ENCODE measurements at places on chromosomes 16 and 17.
A peak's percentile ranks its signal among the peaks of the same experiment; 100 is the strongest.

GRCh38 chr17:40903129-40903847 lies 18.2 kb upstream of the KRT20 start:
- no peak for DNase-seq

- DNase-seq, result no peak
These were observed 5.8 kb upstream of the HOXB9 start for GRCh38 chr17:48631693-48632578.

DNA sequence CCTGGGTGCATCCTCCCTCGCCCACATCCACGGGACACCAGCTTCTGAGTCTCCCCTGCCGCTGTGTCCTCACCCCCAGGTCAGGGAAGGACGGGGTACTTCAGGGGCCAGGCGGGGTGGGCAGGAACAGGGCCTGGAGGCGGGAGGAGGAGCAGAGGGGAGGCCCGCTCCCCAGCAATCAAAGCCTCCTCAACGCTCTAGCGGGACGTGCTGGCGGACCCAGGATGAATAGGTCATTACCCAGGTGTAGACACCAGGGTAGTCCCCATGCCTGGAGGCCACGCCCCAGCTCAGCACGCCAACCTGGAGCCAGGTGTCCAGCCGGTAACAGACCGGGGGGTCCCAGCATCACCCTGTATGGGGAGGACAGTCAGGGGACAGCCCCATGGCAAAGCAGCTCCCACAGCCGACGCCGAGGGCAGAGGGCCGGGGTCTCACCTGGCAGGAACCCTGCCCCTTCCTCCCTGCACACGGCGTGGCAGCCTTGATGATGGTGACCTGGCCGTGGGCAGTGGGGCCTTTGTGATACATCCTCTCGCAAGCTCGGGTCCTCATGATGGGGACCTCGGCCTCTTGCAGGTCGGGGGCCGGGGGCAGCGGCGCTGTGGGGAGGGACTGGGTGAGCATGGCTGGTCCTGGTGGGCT lies 24.2 kb downstream of the TPSD1 start:
- DNase-seq, result no peak

DNA sequence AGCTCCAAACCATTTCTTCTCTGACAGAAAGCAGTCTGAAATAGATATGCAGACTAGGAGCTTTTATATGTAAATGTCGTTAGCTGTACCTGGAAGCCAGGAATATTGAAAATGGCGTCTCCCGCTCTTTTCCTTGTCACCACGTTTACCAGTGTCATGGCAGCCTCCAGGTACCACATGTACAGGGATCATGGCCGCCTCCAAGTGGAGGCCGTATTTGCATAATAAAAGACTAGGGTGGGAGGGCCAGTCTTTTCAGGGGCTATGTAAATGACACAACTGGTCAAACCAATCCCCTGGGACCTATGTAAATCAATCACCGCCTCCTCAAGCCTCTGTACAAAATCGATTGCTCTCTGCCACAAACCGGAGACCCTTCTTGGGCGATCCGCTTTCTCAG lies 54.3 kb downstream of the MYOCD start:
- no peak for DNase-seq

DNA sequence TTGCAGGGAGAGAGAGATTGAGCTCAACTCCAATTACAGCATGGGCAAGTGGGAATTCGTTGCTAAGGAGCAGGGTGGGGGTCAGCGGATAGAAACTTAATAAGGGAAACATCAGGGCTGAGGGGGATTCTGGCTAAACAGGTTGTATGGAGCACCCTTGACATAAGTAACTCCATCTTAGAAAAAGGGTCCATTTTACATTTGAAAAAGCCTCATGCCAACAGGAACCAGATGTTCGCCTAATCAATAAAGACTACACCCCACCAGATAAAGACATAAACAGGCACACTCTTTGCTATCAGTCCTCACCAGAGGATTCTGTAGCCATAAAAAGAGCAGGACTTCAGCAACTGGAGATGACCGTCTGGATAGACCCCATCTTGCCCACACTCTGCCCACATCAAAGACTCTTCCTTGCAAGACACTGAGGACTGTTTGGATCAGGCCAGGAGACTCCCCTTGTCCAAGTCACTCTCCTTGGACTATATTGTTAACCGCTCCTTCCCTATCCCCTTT lies 1.6 kb upstream of the LRRC75A start:
- no peak for DNase-seq

- DNase-seq, result no peak
These were observed 39.4 kb upstream of the ACSF3 start for GRCh38 chr16:89054261-89054661.

DNA sequence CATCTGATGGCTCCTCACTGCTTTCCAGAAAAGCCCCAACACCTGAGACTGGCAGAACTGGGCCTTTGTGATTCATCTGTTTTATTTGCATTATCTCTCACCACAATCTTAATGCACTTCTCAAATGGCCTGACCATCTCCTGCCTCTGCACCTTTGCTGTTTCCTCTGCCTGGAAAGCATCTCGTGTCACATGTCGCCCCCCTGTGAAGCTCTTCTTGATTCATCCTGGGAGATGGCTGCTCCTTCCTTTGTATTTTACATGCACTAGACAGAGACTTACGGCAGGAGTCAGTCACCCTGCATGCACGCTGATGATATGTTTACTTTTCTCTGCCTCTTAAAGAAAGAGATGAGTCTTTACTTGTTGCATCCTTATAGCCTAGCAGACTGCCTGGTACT lies 30.0 kb downstream of the HNF1B start:
- no peak for DNase-seq

DNA sequence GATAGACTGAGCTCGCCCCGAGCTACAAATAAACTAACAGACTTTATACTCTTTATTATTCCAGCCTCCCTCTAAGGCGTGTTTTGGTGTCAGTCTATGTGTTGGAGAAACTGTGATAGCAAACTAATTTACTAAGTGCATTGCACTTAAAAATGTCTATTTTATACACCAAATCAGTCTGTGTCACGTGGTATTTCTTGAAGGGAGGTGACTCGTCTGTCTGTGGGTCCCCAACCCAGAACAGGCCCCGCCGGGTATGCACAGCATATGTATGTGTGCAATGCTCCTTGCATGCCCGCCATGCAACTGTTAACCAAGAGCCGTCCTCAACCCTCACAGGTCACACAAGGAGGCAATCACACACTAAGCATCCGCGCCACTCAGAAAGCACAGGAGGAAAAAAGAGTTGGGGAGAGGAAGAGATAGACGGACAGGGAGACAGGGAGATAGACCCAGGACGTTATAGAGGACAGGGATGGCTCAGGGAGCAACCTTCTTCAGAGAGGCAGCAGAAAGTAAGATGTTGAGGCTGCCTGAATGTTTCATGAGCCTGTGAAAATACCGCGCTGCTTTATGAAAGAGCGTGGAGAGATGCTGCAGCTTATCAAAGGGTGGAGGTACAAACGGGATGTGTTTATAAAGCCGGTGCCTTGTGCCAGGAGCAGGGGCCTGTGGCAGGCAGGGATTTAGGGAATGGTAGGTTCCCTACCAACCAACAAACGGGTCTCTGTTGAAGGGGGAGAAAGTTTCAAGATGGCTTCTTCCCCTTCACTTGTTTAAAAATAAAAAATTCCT lies 4.2 kb downstream of the RBFOX3 start:
- DNase-seq, result no peak

DNA sequence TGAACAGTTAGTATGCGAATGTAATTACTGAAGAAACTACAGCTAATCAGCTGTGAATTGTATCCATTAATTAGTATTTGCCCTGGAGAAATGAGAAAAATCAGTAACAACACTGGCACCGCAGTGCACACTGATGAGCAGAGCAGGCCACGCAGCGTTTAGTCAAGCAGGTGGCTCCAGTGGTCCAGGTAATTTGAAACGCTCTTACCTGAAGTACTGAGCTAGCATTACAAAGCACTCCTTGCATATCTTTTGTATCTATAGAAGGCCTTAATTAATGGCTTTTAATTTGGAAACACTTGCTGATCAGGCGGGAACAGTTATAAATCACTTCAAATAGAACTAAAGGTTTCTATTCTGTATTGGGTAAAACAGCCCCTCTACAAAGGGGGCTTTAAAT lies 76.4 kb downstream of the TOX3 start:
- DNase-seq, result no peak

DNA sequence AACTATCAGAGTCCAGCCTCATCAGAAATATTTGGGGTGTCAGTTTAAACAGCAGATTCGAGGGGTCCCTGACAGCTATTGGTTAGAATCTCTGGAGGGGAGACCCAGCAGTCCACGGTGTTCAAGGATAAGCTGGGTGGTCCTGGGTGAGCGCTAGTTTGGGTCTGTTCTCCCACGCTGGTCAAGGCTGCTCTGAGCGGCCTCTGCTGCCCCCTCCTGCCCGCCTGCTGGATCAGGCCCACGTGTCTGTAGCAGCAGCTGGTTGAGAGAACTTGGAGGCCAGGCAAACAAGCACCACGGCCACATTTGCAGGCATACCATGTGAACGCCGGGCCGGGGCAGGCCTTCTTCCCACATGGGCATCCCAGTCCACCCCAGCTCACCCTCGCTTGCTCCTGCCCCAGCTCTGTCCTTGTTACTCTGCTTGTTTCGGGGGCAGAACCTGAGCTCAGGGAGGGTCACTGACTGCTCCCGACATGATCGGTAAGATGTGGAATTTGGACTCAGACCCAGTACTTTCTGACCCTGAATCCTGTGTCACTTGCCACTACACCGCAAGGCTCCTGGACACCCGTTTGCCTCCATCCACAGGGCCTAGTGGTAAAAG lies 7.4 kb downstream of the FOXF1 start:
- DNase-seq, result no peak

DNA sequence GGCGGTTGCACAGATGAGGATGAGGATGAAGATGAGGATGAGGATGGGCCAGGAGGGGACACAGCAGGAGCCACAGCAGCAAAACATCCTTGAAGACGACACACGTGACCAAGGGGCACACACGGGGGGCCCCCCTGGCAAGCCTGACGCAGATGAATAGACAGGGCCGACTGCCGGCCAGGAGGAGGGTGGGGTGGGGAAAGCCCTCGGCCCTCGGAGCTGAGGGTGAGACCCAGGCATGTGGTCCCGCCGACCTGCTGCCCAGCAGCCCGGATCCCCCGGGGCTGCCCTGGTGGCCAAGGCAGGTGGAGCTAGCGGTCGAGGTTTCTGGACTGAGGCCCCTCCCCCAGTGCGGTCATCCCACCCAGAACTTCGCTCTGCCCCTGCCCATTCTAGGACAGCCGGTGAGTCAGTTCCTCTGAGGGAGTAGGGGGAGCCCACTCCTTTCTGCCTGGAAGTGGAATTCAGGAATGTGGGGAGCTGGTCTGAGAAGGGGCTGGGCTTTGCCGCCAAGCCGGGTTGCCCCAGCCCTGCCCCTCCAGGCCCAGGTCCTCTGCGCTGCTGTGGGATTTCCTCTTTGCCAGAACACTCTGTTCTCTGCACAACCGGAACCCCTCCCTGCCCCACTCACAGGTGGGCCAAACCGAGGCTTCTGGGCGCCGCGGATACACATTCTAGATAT lies 9.9 kb downstream of the CYGB start:
- peak; percentile 30 for DNase-seq

DNA sequence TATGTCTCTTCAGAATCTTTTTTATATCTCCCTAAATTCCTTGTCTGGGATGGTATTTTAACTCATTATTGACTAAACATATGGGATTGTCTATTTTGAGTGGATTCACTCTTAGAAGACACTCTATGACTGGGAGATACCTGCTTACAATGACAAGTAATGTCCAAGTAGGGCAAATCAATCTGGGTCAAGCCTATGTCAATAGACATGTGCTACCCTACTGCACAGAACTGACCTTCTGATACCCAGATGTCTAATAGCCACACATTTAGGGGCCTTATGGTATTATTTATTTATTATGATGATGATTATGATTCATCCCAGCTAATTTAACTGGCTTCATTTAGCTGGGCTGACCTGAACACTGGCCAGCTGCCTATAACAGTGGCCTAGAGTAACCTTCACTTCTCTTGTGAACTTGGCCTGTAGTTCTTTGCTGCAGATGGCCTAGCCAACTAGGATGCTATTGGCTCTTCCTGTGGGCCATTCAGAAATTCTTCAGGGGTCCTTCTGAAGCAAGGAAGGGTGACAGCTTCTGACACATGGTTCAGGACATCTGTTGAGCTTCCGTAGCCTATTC lies 138.0 kb downstream of the ANKFN1 start:
- no peak for DNase-seq

DNA sequence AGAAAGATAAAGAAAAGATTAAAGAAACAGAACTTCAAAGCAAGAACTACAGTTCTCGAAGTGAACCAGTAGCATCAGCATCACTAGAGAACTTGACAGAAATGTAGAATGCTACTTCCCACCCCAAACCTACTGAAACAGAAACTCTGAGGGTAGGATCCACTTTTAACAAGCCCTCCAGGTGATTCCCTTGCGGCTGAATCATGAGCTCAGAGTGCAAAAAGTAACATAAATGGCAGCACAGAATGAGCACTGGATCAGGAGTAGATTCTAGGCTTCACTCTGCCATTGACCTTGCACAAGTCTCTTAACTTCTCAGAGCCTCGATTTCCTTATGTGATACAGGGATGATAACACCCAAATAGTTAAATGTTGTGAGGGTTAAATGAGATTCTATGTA lies 5.8 kb downstream of the TOM1L2 start:
- no peak for DNase-seq

DNA sequence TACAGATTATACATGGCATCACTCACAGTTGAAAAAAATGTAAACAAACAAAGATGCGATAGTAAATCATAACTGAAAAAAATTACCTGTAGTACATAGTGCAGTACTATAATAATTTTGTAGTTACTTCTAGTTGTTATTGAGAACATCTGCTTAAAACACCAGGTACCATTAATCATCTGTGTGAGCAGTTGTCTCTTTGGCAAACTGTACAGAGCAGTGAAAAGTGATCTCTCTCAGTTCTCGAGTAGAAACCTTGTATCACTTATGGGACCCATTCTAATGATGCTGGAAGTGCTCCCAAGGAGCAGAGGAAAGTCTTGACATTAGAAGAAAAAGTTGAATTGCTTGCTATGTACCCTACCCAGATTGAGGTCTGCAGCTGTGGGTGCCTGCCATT lies 8.9 kb upstream of the TENT4B start:
- no peak for DNase-seq

GRCh38 chr17:39738983-39739884 lies 1.5 kb downstream of the GRB7 start:
- DNase-seq, result no peak

GRCh38 chr17:57582881-57583756 lies 162.0 kb downstream of the CCDC182 start:
- no peak for DNase-seq

- no peak for DNase-seq
These were observed 213.7 kb downstream of the COPRS start for GRCh38 chr17:31645351-31645750.

- no peak for DNase-seq
These were observed 8.0 kb downstream of the EIF4A3 start for GRCh38 chr17:80138856-80139426.
